ENCODE measurements at places on chromosomes 2 and 18.
A peak's percentile ranks its signal among the peaks of the same experiment; 100 is the strongest.

DNA sequence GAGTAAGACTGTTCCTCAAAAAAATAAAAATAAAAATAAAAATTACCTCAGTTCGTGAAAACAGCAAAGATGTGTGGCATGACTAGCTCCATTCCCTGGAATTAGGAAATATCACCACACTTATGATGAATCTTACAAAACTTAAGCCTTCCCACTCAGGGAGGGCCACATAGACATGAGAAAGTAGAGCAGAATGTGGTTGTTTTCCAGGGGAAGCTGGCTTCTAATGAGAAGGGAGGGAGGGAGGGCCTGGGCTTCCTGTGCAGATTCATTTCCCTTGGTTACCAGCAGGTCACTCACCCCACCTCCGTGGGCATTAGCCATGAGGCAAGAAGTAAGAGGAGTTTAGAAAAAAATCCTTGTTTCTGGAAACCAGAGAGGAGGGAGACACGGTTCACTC lies 95.9 kb upstream of the RMDN2 start:
- no peak overlapping the region for H3K4me3 ChIP-seq
- H3K27ac ChIP-seq: no peak overlapping the region
- no peaks in the 10 kb centered on the region for H3K36me3 ChIP-seq
- H3K27me3 ChIP-seq: no peaks in the 10 kb centered on the region

DNA sequence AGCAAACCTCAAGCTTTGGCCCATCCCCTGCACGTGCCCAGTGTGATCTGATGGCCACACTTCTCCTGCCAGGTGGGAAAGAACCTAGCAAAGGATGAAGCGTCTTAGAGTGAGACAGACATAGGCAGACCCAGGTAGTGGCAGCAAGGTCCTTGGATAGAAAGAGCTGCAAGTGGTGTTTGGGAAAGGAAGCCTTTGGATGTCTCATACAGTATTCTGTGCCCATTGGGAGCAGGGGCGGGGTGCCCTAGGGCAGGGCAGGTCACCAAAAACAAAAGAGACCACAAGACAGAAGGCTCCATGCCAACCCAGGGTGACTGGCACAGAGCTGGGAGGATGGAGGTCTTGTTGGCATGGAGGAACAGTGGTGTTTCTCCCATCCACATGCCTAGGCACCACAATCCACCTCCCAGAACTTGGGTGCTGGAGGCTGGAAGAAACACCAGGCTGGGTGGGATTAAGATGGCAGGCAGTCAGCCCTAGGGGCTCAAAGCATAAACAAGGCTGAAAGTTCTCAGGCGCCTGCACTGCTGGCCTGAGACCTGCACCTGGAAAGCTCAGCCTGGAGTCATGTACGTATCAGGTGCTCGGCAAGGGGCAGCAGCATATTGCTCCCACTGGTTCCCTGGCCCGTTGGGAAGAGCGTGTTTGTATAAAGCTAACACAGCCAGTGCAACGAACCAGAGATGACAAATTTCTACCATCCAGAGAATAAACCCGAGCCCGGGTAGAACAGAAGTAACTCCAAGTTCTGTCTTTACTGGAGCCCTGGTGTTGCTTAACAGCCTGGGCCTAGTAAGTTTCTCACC lies 52.9 kb downstream of the CRACDL start:
- H3K36me3 ChIP-seq: no peaks in the 10 kb centered on the region
- no peaks in the 10 kb centered on the region for H3K27me3 ChIP-seq
- no peak for DNase-seq
- H3K4me1 ChIP-seq: no peaks in the 10 kb centered on the region
- H3K4me3 ChIP-seq: no peak overlapping the region

GRCh38 chr18:12307701-12308385 lies at the start of gene TUBB6:
TUBB6 (plus strand) TSS chr18:12308241; CDS start chr18:12308293, 52 bp downstream.
- no peaks in the 10 kb centered on the region for H3K4me1 ChIP-seq
- peaks cover 15% of the 10 kb centered on the region for H3K27me3 ChIP-seq
- H3K4me3 ChIP-seq: no peak within 1 kb of the TSS
- H3K36me3 ChIP-seq: no peaks in the 10 kb centered on the region

DNA sequence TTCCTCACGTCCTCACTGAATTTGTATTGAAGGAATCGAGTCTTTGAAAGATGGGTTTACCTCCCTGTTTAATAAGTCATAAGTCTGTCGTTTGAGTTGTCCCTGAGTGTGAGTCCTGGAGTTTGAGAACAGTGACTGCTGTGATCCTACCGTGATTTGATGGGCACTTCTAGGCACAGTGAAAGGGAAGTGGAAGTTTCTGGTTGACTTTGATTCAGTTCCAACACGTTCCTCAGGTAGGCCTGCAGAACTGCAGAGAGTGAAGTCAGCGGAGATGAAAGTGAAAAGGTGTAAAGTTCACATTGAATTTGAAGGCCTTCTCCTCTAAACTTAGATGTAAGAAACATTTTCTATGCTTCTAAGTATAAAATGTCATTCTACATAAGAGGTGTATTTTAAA lies 52.9 kb upstream of the ACKR3 start:
- no peak overlapping the region for H3K4me3 ChIP-seq
- no peak overlapping the region for H3K27ac ChIP-seq
- H3K27me3 ChIP-seq: no peaks in the 10 kb centered on the region
- no peak for DNase-seq
- H3K4me1 ChIP-seq: no peaks in the 10 kb centered on the region

GRCh38 chr2:118686346-118686745 lies 161.1 kb downstream of the EN1 start:
- no peaks in the 10 kb centered on the region for H3K36me3 ChIP-seq
- no peak overlapping the region for H3K27ac ChIP-seq
- no peaks in the 10 kb centered on the region for H3K4me1 ChIP-seq
- no peaks in the 10 kb centered on the region for H3K27me3 ChIP-seq
- no peak overlapping the region for H3K4me3 ChIP-seq

GRCh38 chr2:25966531-25967270 lies 15.6 kb downstream of the KIF3C start:
- no peaks in the 10 kb centered on the region for H3K27me3 ChIP-seq
- DNase-seq: no peak
- no peaks in the 10 kb centered on the region for H3K4me1 ChIP-seq
- H3K4me3 ChIP-seq: no peak overlapping the region
- H3K36me3 ChIP-seq: no peaks in the 10 kb centered on the region

- H3K4me1 ChIP-seq: no peaks in the 10 kb centered on the region
- H3K36me3 ChIP-seq: no peaks in the 10 kb centered on the region
- H3K27ac ChIP-seq: no peak overlapping the region
- H3K27me3 ChIP-seq: no peaks in the 10 kb centered on the region
- no peak overlapping the region for H3K4me3 ChIP-seq
These were observed 109.9 kb upstream of the MAP4K3 start for GRCh38 chr2:39546937-39547336.

- no peaks in the 10 kb centered on the region for H3K36me3 ChIP-seq
- no peaks in the 10 kb centered on the region for H3K4me1 ChIP-seq
- no peaks in the 10 kb centered on the region for H3K27me3 ChIP-seq
- H3K4me3 ChIP-seq: no peak overlapping the region
- DNase-seq: no peak
These were observed 250.0 kb upstream of the SLC39A10 start for GRCh38 chr2:195406886-195407603.

- no peak overlapping the region for H3K4me3 ChIP-seq
- H3K27ac ChIP-seq: peak overlapping the region; percentile 47
- no peak for DNase-seq
- no peaks in the 10 kb centered on the region for H3K27me3 ChIP-seq
These were observed 254.7 kb downstream of the PTPRM start for GRCh38 chr18:7821784-7822183.

- peak overlapping the region; percentile 63 for H3K27ac ChIP-seq
- no peaks in the 10 kb centered on the region for H3K36me3 ChIP-seq
- no peaks in the 10 kb centered on the region for H3K27me3 ChIP-seq
- peaks cover 24% of the 10 kb centered on the region for H3K4me1 ChIP-seq
- peak; percentile 64 for DNase-seq
These were observed 75.6 kb downstream of the ATL2 start for GRCh38 chr2:38301340-38301968.

DNA sequence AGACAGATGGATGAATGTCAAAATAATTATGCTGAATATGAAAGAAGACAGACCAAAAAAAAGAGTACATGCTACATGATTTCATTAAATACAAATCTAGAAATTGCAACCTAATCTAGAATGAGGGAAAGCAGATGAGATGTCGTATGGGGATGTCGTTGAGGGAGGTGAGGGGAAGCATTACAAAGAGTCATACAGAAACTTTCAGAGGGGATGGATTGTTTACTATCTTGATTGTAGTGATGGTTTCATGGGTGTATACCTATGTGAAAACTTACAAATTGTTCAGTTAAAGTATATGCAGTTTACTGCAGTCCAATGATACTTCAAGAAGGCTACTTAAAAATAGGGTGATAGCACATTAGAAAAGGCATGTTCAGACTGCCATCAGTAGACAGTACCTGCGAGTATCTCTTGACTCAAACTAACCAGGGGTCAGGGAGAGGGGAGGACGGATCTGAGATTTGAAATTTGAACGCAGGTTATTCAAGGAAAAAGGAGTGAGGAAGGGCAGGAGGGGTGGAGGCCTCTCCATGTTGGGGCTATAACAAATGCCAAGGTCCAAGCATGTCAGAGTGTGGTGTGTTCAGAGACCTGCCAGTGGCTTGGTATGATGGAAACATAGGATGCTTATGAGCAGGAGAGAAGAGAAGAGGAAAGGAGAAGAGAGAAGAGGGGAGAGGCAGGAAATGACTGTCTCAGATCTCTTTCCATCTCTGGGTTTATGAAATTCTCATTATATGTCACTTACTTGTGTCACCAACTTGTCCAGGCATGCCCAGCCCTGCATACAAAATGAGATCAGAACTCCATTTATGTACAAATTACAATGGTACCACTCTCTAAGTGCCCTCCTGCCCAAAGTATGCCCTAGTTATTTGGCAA lies 257.3 kb upstream of the CXCR4 start:
- no peak overlapping the region for H3K27ac ChIP-seq
- no peak overlapping the region for H3K4me3 ChIP-seq
- DNase-seq: no peak
- H3K27me3 ChIP-seq: no peaks in the 10 kb centered on the region
- H3K36me3 ChIP-seq: no peaks in the 10 kb centered on the region

GRCh38 chr2:201754717-201755415 lies 25.9 kb downstream of the ALS2 start:
- DNase-seq: no peak
- H3K27me3 ChIP-seq: no peaks in the 10 kb centered on the region
- H3K36me3 ChIP-seq: no peaks in the 10 kb centered on the region
- no peak overlapping the region for H3K27ac ChIP-seq
- peaks cover 29% of the 10 kb centered on the region for H3K4me1 ChIP-seq
- H3K4me3 ChIP-seq: no peak overlapping the region

- no peak for DNase-seq
- H3K4me1 ChIP-seq: no peaks in the 10 kb centered on the region
- H3K4me3 ChIP-seq: no peak overlapping the region
- H3K27ac ChIP-seq: no peak overlapping the region
- H3K36me3 ChIP-seq: no peaks in the 10 kb centered on the region
These were observed 11.9 kb downstream of the NR4A2 start for GRCh38 chr2:156320486-156321098.

- no peaks in the 10 kb centered on the region for H3K36me3 ChIP-seq
- no peaks in the 10 kb centered on the region for H3K4me1 ChIP-seq
- DNase-seq: no peak
- H3K4me3 ChIP-seq: no peak overlapping the region
- no peaks in the 10 kb centered on the region for H3K27me3 ChIP-seq
- H3K27ac ChIP-seq: no peak overlapping the region
These were observed 119.2 kb downstream of the PTPRM start for GRCh38 chr18:7686278-7686677.

DNA sequence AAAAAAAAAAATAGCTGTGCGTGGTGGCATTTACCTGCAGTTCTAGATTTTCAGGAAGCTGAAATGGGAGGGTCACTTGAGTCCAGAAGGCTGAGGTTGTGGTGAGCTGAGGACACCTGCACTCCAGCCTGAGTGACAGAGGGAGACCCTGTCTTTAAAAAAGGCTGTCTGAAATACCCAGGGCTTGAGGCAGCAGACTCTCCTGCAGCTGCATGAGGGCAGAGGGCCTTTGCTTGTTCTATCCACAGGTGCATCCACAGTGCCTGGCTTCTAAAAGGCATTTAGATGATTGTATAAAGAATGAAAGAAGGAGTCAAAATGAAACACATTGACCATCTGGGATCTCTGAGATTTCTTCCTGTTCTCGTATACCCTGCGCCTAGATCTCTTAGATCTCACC lies 152.9 kb downstream of the MGAT5 start:
- no peak overlapping the region for H3K4me3 ChIP-seq
- peaks cover 68% of the 10 kb centered on the region for H3K4me1 ChIP-seq
- DNase-seq: peak; percentile 89
- H3K36me3 ChIP-seq: no peaks in the 10 kb centered on the region

DNA sequence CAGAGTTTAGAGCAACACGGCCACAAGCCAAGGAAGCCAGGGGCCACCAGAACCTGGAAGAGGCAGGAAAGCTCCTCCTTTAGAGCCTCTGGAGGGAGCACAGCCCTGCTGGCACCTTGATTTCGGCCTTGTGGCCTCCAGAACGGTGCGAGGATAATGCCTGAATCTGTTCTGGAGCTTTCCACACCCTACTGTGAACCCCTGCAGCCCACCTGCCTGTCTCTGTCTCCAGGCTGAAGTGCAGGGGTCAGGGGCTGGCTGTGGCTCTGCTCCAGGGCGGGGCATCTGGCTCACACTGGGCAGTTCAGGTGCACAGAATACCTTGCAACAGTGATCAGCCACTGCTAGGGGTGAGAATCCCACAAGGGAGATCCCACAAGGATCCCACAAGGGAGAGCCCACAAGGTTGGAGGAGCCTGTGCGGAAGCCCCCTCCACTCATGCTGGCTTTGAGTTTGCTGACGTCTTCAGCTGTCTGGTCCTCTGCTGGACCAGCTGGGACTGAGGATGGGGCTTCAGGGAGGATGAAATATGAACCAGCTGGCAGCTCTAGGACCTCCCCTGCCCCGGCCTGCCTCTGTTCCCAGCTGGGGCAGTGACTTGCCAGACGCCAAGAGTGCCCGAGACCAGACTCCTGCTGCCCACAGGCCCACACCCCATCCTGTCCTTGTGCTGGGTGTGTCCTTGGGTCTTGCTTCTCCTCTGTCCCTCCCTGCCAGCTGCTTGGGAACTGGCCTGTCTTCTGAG lies 56.4 kb upstream of the OTOS start:
- no peak overlapping the region for H3K27ac ChIP-seq
- H3K27me3 ChIP-seq: peaks cover 63% of the 10 kb centered on the region
- no peak overlapping the region for H3K4me3 ChIP-seq

DNA sequence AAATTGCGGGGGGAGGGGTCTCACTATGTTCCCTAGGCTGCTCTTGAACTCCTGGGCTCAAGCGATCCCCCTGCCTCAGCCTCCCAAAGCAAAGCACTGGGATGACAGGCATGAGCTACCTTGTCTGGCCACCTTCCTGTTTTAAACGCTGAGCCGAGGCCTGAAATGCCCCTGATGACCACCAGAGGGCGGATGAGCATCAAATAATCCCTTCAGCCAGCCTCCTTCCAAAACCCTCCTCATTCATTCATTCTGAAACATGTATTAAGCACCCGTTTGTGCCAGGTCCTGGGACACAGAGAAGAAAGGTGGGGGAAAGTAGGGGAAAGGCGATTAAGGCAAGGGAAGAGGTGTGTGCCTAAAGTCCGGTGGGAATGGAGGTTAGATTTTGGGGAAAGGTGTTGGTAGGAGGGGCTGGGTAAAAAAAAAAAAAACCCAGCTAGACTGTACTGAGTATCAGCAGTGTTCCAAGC lies 30.7 kb upstream of the PTMA start:
- no peaks in the 10 kb centered on the region for H3K36me3 ChIP-seq
- peaks cover 16% of the 10 kb centered on the region for H3K4me1 ChIP-seq
- DNase-seq: peak; percentile 80
- no peak overlapping the region for H3K27ac ChIP-seq
- H3K4me3 ChIP-seq: no peak overlapping the region
